ENCODE measurements at places on chromosomes 3 and 15. TPM values are rescaled to one million over a fixed set of nuclear protein-coding genes. Genes with fewer than 3 reads are reported as not detected.

The RGMA gene
- total RNA-seq: not detected

The PAK6 gene
- not detected for total RNA-seq

The SAMD7 gene
- total RNA-seq: not detected

The CCDC14 gene
- total RNA-seq: 17.3 TPM

The HDAC11 gene
- total RNA-seq: 6.5 TPM

The STAB1 gene
- 173 TPM for total RNA-seq

The ALDH1A2 gene
- 2.6 TPM for total RNA-seq

The FEZF2 gene
- not detected for total RNA-seq

The TXNRD3 gene
- 6.6 TPM for total RNA-seq

The RTP3 gene
- total RNA-seq: not detected

The SMCO1 gene
- total RNA-seq: not detected

The VIPR1 gene
- 0.25 TPM for total RNA-seq

The LSAMP gene
- not detected for total RNA-seq

The PLS1 gene
- 1.8 TPM for total RNA-seq

The SPATA12 gene
- total RNA-seq: 0.13 TPM

The GPX1 gene
- total RNA-seq: 523 TPM

The MITF gene
- 3.8 TPM for total RNA-seq

The PAK2 gene
- total RNA-seq: 198 TPM

The C2CD4A gene
- 1.3 TPM for total RNA-seq

The CNTN3 gene
- 0.44 TPM for total RNA-seq

The MYO5C gene
- total RNA-seq: 19.4 TPM

The FSIP1 gene
- total RNA-seq: 0.16 TPM

The CHRD gene
- 0.16 TPM for total RNA-seq

The EIF3J gene
- total RNA-seq: 67.7 TPM

All from bladder microvascular endothelial cell (primary cell).